IgD-negative memory B cell (primary cell): ENCODE measurements at places on chromosomes 16 and 17. TPM values are rescaled to one million over a fixed set of nuclear protein-coding genes. Genes with fewer than 3 reads are reported as not detected.

Gene HEATR9
- not detected for polyA plus RNA-seq

Gene METTL16
- 29.6 TPM for polyA plus RNA-seq

Gene USP43
- not detected for polyA plus RNA-seq

Gene TBC1D3I
- not detected for polyA plus RNA-seq

Gene KRTAP9-2
- polyA plus RNA-seq = not detected

Gene PNMT
- not detected for polyA plus RNA-seq

Gene SGCA
- 2.9 TPM for polyA plus RNA-seq

Gene CCDC144A
- not detected for polyA plus RNA-seq

Gene PMFBP1
- polyA plus RNA-seq = 0.11 TPM

Gene NOTUM
- not detected for polyA plus RNA-seq

Gene SEPTIN1
- polyA plus RNA-seq = 161 TPM

Gene MTMR4
- 37.0 TPM for polyA plus RNA-seq

Gene KDM8
- polyA plus RNA-seq = 4.8 TPM

Gene MT1F
- 9.7 TPM for polyA plus RNA-seq
